Stimulated activated CD4-positive, alpha-beta T cell treated with anti-CD3 and anti-CD28 coated beads, TNF-alpha, amount 100 ng/mL, for 1 hour (primary cell): ENCODE measurements at places on chromosomes 1 and 21.

DNA sequence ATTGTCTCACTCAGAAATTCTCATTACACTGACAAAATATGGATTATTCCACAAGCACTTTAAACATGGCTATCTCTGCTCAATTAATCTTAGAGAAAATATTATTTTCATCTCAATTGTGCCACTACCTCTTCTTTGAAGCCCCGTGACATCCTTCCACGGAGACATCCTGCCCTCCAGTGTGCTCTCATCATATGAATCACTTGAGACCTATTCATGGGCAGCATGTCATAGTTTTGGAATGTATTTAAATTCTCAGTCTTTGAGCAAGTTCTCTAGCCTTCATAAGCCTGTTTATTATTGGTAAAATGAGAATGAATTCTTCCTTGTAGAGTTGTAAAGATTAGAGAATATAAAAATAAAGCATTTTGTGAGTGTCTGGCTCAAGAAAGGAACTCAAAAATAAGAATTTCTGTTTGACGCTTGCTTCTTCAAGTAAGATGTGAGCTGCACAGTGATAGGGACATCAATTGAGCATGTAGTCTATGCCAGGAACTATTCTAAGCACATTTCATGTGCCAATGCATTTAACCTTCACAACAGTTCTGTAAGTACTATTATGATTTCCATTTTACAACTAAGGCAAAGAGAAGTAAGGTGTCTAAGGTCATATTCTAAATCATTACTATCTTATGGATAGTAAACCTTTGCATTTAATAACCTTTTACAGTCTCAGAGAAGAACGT lies 557.4 kb upstream of the ZRANB2 start:
- no peak for DNase-seq

DNA sequence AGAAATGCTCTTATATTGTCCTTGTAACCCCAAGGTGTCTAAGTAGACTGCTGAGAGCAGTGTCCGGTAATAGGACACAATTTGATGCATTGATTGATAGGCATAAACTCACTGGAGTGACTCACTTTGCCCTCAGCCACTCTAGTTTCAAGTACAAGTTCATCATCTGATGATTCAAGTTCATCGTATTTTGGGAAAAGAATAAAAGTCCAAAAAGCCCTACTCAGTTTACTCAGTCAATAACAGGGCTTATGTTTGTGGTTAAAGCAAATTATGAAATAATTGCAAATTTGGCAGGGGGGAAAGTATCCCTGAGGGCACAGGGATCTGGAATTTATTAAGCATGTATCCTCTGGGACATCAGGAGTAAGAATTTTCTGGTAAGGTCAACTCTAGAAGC lies 7.6 kb upstream of the ATF3 start:
- no peak for DNase-seq

GRCh38 chr1:208048904-208049303 lies 138.0 kb upstream of the CD34 start:
- DNase-seq: no peak

DNA sequence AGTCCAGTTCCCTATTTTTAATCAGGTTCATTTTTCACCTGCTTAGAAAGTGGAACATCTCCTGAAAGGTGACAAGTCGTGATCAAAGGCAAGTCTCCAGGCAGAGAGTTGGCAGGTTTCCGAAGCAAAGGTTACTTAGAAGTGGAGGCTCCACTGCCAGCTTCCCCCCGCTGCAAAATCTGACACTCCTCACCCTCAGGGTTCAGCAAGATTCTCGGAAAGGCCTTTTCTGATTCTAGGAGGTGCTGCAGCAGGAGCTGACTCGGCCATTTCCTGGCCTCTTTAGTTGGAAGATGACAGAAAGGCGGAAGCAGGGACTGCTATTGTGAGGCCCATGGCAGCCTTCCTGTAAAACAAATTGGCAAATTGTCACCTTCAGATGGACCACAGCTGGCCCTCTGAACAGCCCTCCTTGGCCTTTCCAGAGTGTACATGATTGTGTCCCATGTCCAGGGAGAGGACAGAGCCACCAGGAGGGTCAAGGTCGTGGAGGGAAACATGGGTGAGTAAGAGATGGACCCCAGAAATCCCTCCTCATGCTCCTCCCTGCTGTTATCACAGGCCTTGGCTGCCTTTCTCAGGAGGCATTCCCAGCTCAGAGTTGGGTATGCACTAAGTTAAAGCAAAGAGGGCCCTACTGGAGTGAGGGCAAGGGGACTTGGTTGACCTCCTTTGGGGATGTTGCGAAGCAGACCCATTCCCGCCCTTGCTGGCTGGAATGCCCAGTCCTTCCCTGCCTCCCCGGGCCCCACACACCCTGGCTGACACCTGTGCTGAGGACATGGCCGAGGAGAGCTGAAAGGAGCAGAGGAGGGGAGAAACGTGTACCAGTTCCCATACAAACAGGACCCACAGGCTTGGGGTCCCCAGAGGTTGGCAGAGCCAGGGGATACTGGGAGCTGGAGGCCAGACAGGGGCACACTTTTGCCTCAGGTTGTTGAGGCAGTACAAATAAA lies 115.5 kb upstream of the IRF2BP2 start:
- no peak for DNase-seq

DNA sequence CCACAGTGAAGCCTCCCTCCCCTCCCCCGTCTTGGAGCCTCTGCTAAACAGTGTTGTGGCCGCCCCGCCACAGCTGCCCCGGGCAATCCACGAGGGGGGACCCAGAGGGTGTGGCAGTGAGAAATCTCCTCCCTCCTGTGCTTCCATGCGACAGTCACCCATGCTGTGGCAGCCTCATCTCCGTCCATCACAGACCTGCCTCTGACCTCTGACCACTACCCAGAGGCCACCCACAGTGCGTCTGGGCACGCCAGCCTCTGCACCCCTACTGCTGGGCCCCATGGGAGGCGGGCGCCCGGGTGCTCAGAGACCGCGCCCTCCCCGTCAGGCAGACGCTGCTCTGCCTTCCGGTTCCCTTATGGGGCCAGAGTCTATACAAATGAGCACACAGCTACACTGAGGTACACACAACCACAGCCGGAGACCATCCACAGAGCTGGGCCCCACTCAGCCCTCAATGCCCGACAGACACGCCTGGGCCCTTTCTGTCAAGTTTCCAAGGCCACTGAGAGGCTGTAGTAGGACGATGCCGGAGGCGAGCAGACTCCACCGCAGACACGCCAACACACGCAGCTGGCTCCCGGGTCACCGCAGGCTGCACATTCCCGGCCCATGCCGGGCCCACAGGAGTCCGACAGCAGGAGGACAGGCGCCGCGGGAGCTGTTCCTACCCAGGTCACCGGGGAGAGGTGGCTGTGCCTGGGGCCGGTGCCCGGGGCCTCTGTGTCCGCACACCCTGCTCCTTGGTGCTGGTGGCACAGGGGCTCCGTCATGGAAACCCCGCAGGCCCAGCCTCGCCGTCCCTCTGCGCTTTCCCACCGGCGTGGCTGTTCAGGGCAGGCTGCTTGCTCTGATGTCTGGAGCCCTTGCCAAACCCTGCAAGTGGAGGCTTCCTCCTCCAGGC lies 23.9 kb upstream of the TMEM52 start:
- no peak for DNase-seq

GRCh38 chr1:119676571-119677206 lies 28.6 kb upstream of the ZNF697 start:
- DNase-seq: no peak

DNA sequence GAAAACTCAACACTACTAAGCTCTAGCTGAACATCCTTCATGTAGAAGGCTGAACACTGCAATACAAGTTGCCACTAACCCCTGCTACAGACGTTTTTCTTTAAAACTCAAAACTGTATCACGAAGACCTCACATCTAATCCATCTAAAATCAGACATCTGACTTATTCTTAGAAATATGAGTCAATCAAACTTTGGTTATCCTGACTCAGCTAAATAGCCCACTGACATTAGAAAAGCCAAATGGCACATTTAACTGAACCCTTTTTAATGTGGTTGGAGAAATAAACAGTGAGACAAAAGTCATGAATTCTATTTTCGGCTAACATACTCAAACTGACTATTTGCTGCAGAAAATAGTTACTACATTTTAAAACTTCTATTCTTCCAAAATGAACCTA lies 35.6 kb downstream of the WLS start:
- no peak for DNase-seq

GRCh38 chr1:28934676-28935075 lies 20.3 kb downstream of the EPB41 start:
- DNase-seq: no peak

DNA sequence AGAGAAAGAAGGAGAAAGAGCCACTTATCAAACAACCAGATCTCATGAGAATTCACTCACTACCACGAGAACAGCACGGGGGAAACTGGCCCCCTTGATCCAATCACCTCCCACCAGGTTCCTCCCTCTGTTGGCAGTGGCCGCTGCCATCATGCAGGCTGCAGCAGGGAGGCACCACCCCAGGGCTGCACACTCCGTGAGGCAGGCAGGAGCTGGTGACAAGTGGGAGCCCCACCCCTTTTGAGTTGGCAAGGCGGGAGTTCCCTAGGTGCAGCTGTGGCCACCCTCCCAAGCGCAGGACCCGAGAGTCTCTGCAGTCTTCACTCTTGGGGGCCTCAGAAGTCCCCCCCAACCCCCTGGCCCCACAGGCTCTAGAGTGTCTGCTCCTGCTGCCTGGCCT lies 83.9 kb upstream of the GJB5 start:
- no peak for DNase-seq

DNA sequence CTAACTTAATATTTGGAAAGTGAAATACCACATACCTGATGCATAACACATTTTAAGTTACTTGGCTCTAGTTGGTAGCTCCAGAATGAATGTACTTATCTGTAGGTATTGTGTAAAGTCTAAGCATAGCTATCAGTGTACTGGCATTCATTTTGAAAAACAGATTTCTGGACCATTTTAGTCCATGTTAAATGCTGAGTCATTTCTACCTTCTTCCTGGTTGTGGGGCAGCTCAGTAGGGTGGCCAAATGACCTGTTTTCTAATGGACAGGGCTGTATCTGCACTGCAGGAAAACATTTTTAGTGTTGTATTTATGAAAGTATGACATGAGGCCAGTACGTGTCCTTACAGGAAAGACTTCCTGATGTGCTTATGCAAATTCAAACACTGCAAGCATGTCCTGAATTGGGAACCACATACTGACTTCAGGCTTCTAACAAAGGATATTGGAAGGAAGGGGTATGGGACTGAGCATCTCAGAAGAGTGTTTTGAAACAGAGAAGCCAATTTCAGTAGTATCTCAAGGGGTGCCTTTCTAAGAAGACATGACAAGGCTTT lies 300.3 kb upstream of the B3GALT2 start:
- no peak for DNase-seq

GRCh38 chr1:224392411-224393249 lies 36.0 kb downstream of the CNIH4 start:
- DNase-seq: no peak

DNA sequence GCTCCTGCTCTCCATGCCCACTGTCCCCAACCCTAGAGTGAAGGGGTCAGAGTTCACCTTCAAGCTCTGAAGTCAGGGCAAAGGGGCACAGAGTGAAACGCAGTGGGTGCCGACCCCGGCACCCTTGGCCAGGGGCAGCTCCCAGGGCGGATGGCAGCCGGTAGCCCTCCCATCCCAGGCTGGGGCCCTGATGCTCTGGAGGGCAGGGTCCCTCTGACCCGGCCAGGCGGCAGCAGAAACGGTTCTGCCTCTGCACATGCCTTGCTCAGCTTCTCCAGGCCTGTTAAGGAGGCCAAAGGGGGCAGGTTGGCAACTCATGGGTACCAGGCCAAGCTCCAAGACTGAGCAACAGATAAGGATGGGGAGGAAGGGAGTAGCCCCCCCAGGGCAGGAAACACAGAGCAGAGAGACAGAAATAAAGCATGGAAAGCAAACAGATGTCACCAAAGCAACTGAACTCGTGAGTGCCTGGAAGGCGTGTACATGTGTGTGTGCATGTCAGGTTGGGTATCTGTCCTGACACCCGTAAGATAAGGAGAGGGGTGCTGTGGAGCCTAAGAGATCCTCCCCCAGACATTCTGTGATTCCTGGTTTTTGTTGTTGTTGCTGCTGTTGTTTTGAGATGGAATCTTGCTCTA lies 112.3 kb upstream of the IFFO2 start:
- DNase-seq: no peak

- DNase-seq: peak; percentile 18
These were observed 26.1 kb downstream of the ATP5PF start for GRCh38 chr21:25708467-25709065.

DNA sequence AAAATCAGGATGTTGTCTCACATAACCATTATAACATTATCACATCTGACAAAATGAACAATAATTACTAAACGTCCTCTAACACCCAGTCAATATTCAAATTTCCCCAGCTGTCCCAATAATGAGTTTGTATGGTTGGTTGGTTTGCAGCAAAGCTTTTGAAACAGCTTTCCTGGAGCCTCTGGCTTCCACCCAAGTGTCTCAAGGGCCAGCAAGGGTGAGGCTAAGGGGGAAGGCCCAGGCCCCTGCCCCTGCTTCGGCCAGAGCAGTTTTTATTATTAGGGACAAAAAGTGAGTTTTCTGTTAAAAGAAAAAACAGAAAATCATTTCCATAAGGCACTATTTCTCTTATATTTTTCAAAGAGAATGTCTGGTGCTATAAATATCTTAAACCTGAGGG lies 19.1 kb upstream of the AVPR1B start:
- no peak for DNase-seq

GRCh38 chr1:118081387-118081786 lies 103.6 kb downstream of the SPAG17 start:
- no peak for DNase-seq

GRCh38 chr1:160062230-160062532 lies 7.8 kb downstream of the KCNJ10 start:
- no peak for DNase-seq

DNA sequence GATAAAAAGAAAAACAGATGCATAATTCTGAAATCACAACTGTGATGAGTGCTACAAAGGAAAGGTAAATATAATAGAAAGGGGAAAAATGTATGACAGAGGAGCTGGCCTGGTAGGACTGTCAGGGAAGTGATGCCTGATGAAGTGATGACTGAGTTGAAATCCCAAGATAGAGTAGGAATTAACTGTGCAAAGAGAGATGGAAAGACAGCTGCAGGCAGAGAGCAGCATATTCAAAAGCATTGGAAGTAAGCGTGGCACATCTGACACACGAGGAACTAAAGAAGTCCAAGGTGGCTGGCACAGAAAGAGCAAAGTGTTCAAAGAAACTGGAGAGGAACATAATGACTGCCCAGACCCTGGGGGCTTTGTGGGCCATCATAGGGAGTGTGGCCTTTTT lies 121.6 kb upstream of the C1orf105 start:
- DNase-seq: no peak

- no peak for DNase-seq
These were observed 37.6 kb downstream of the ELF3 start for GRCh38 chr1:202047977-202048376.

DNA sequence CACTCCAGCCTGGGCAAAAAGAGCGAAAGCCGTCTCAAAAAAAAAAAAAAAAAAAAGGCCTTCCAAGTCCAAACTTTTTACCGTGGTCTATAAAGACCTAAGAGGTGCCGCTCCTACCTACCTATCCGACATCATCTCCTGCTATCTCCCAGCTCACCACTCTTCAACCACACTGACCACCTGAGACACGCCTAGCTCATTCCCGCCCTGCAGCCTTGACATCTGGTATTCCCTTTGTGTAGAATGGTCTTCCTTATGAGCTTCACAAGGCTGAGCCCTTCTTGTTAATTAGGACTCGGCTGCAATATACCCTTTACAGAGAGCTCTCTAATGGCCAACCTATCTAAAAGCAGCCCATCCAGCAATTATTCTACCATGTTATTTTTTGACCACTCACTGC lies 680 bp downstream of the MAGOH start:
- DNase-seq: no peak
